LoVo (cell line): ENCODE measurements at places on chromosomes 6 and 20.

DNA sequence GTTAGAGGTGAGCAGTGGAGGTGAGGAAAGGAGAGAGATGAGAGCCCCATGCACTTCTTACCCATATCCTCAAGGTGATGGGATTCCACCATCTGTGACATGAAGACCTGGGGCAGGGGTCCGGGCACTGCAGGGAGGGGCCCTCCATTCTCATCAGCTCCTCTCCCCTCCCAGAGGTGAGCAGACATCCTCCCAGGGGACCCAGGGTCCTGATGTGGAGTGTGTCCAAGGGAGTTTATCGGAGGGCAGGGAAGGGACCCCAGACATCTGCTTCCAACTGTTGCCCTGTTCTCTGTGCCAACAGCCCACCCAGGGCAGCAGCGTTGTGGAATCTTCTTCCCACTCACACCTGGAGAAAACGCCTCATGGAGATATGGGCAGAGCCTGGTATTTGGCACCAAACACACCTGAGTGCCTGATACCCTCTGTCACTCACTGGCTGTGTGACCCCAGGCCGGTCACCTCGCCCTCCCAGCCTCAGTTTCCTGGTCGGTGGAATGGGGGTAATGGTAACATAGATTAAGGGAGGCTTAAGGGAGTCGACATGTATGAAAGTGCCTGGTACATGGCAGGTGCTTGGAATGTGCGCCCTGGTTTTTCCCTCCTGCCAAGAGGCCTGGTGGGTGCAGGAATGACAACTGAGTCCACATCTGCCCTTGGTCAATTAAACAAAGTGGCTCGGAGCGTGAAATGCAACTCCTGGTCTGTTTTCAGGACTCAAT, 227.9 kb downstream of the PREX1 start:
- no peak for DNase-seq

DNA sequence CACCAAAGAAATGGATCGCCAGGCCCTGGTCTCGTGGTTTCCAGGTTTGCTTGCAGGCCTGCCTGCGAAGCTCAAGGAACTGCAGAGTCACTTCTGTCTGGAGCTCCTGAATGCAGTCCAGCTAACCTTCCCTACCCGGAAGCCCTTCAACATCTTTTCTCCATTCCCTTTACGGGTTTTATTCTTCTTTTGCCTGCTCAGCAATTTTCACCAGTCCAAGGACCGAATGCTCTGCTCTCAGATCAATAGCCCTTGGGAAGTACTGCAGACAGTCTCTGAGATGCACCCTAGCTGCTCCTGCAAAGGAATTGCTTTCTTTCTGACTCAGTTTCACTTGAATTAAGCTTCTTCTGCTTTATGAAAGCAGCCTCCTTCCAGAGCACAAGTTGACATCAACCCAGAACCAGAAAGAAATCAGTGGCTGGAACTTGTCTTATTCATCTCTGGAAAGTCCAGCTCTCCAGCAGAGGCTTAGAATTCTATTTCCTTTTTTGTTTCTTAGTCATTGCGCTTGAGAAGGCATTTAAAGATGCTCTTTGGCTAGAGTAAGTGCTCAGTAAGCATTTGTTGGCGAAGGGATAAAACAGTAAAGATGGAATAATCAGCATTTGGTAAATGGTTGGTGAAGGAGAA, 18.7 kb upstream of the YWHAB start:
- no peak for DNase-seq

DNA sequence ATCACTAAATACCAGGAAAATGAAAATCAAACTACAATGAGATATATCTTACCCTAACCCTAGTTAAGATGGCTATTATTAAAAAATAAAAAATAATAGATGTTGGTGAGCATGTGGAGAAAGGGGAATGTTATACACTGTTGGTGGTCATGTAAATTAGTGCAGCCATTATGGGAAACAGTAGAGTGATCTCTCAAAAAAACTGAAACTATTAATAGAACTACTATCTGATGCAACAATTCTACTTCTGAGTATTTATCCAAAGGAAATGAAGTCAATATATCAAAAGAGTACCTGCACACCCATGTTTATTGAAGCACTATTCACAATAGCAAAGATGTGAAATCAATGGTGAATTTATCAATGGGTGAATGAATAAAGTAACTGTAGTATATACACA, 48.6 kb downstream of the HLA-A start:
- no peak for DNase-seq

DNA sequence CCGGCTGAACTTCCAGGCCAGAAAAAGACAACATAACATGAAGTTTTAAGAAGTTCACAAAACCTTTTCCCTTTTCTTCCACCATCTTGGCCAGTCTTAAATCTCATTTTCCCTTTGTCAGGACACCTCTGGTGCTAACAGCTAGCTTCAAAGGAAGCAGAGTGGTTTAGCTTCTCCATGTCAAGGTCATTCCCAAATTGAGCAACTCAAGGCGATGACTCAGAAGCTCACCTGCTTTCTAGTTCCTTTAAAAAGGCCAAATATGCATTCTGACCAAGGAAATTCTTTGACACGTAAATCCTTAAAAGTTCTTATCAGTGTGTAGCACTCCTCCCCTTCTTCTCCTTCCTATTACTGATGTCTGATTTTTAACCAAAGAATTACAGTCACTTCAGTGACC, 69.6 kb upstream of the VGLL2 start:
- DNase-seq = no peak

DNA sequence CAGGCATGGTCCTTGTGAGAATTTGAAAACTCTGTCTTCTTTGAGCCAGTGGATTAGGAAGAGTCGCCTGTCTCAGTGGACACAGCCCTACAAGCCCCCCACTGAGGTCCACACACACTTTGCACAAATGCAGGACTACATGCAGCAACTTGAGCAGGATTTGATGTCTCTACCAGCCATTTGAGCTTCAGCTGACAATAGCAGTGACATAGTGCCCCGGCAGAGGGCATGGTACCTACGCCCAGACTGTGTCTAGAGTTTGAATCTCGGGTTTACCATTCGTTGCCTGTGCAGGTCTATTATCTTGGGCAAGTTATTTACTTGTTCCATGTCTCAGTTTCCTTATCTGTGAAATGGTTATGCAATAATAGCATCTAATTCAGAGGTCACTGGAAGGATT, 580.1 kb downstream of the TFAP2B start:
- peak; percentile 7 for DNase-seq

DNA sequence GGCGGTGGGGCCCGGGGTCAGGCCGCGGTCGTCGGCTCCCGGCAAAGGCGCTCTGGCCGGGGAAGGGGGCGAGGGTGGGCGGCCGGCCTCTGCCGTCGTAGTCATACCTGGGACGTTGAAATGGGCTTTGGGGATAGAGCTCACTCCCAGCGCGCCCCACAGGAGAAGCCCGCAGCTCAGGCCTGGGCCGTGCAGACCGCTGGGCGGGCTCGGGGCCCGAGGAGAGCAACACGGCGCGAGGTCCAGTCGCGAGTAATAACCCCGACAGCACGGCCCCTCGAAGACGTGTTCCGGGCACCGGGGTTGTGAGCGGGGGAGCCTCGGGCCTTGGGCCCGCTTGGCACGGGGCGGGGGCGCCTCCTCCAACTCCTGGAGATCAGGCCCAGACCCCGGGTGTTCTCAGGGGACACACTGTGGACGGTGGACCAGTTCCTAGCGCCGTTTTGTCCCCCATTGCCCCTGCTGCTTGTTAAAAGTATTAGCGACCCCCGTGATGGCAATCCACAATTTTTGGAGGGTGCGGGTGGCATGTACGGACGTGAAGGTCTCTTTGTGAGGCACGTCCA, 10.9 kb downstream of the FOXC1 start:
- DNase-seq = no peak

DNA sequence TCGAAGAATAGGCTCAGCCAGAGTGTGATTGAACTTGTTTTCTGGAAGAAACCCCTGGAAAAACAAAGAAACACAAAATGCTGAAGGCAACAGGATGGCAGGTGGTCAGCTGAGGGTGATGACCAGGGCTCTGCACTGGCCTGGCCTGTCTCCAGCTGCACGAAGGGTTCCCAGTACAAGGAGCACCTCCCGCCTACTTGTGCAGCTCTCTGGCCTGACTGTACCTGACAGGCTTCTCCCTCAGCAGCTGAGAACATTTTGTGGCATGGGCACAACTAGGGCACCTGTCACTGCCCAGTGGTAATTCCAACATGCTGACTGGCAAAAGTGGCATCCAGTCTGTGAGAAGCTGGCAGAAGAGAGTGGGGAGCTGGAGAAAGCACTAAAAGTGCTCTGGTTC, 38.8 kb upstream of the EMILIN3 start:
- no peak for DNase-seq

GRCh38 chr6:145809785-145810184, 4.8 kb downstream of the FBXO30 start:
- DNase-seq = no peak

DNA sequence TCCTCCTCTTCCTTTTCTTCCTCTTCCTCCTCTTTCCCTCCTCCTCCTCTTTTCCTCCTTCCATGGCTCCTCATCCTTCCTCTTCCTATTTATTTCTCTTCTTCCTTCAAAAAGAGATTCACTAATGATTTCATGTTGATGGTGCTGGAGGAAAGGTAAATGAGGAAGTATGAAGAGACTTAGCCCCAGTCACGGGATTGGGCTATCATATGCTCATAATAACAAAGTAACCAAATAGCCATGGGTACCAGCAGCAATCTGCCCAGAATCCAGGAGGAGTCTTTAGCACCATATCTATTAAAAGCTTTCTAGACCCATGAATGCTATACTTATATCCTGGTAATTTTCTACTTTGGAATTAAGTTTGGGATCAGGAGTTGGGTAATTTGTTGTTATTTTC, 910.9 kb upstream of the MAP3K7 start:
- DNase-seq = no peak

- DNase-seq = no peak
These were observed 22.4 kb downstream of the PTGIS start for GRCh38 chr20:49545572-49545971.
